Osteoblast (primary cell): ENCODE measurements at places on chromosomes 11 and 22. TPM values are rescaled to one million over a fixed set of nuclear protein-coding genes. Genes with fewer than 3 reads are reported as not detected.

Gene MS4A3
- total RNA-seq: not detected in 2 replicates

Gene MIAT
- total RNA-seq: 1.8 TPM in 2 replicates

Gene C2CD3
- total RNA-seq: 12.4 and 14.1 TPM in 2 replicates

Gene APOBEC3B
- total RNA-seq: 0.36 and 0.59 TPM in 2 replicates

Gene SHISAL1
- total RNA-seq: 52.5 and 57.2 TPM in 2 replicates

Gene AQP11
- total RNA-seq: 2.9 and 4.4 TPM in 2 replicates

Gene TIGD3
- not detected in 2 replicates for total RNA-seq

Gene ELFN2
- total RNA-seq: under 0.01 and 0.29 TPM in 2 replicates

Gene EIF3F
- total RNA-seq: 280 and 286 TPM in 2 replicates

Gene MRE11
- 10.1 and 15.0 TPM in 2 replicates for total RNA-seq

Gene LGALS12
- total RNA-seq: under 0.01 TPM in 1 of 2 replicates, not detected in the other

Gene FAM168A
- total RNA-seq: 28.2 and 30.9 TPM in 2 replicates

Gene SLC25A45
- 4.1 and 4.3 TPM in 2 replicates for total RNA-seq

Gene INTS4
- 35.8 and 43.6 TPM in 2 replicates for total RNA-seq
